ENCODE measurements at places on chromosomes 1 and 21.

GRCh38 chr1:201652181-201652580, 113.3 kb downstream of the NAV1 start:
- no peak for DNase-seq

DNA sequence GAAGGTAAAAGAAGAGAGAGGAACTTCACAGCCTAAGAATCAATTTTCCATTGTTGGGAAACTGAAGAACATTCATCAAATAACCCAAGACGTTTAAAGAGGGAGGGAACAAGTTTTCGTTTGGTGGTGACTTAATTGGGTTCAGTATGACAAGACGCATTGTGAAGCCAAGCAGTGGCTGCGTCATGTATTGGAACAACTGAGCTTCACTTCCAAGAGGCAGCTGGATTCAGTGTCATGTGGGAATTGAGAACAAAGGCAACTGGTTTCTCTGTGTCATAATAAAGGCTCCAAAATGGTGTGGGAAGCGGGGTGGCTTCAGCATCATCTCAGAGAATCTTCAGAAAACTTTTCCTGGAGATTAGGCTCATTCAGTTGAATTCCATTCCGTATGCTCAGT, 29.8 kb upstream of the RC3H1 start:
- no peak for DNase-seq

DNA sequence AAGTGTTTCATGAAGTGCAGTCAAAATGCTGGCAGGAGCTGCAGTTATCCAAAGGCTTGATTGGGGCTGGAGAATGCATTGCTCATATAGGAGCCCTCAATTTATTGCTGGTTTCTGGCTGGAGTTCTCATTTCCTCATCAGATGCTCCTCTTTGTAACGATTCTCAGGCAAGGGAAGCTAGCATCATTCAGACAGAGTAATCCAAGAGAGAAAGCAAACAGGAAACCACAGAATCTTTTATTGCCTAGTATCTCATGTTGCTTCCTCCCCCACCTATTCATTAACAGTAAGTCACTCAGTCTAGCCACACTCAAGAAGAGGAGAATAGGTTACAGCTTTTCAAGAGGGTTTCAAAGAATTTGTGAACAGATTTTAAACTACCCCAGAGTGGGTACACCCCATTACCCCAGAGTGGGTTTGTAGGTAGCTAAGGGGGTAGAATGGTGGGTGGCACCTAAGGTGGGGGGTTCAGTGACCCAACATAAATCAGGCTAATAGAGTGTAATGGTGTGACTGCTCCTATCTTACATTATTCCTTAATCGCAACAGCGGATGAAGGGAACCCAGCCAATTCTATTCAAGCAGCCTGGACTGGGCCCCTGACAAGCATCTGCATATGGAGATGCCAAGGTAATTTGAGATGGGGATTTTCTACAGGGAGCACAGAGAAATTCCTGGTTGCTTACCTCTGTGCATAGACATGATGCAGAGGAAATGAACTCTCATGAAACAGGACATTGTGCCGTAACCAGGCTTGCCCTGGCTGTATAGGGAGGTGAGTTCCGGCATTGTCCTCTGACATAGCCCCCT, 67.1 kb downstream of the KCNJ15 start:
- no peak for DNase-seq

- peak; percentile 95 for DNase-seq
These were observed 10.6 kb downstream of the PLXNA2 start for GRCh38 chr1:208233546-208233945.

DNA sequence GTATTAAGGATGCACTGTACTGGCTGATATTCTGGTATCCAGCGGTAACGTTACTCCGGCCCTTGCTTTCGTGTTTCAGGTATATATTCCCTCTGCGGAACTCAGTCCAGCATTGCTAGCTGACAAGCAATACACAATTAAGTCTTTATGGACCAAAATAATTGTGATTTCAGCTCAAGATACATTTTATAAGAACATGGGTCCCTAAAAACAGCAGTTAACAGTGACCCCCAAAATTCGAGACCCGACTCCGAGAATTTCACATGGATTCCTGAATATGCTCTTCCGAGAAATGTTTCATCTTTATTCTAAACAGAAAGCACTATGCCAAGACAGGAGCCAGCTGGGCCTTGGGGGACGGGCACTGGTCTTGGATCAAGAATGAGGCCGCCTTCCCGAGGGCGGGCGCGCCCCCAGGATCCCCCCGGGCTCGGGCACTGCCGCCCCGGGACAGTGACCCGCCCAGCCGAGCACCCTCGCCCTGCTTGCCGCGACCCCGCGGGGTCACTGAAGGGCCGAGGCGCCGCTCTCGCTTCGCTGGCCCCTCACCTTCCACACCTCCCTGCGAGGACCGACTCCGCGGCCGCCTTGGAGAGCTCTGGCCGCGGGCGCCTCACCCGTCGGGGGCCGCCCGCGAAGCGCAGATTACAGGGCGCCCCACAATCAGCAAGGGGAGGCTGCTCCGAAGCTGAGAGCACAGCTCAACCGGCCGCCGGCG, 610 bp downstream of the SCYL3 start:
- no peak for DNase-seq

DNA sequence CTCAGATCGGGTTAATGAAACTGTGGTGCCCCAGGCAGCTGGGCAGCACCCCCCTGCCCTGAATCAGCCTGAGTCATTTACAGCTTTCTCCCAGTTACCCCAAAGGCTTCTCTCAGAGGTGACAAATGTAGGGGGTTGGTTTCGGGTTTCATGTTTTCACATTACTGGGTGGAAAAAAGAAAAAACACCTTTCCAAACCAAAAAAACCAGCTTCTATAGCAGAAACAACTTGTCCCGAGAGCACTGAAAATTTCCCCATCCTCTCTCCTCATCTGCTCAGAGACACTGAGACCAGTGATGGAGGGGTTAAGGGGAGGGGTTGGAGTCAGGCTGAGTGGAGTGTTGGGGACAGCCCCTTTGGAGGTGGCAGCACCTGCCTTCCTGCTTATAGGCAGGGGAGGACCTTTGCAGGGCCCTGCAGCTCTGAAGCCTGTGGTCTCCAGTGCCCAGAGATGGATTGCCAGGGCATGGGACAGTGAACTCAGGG, 15.6 kb downstream of the UTP11 start:
- DNase-seq: no peak

GRCh38 chr1:105172788-105173187, 1423.1 kb downstream of the AMY1C start:
- DNase-seq: peak; percentile 8

GRCh38 chr1:232322162-232322734, 307.7 kb downstream of the SIPA1L2 start:
- DNase-seq: no peak

GRCh38 chr1:88661951-88662699, 21.9 kb upstream of the PKN2 start:
- DNase-seq: no peak

DNA sequence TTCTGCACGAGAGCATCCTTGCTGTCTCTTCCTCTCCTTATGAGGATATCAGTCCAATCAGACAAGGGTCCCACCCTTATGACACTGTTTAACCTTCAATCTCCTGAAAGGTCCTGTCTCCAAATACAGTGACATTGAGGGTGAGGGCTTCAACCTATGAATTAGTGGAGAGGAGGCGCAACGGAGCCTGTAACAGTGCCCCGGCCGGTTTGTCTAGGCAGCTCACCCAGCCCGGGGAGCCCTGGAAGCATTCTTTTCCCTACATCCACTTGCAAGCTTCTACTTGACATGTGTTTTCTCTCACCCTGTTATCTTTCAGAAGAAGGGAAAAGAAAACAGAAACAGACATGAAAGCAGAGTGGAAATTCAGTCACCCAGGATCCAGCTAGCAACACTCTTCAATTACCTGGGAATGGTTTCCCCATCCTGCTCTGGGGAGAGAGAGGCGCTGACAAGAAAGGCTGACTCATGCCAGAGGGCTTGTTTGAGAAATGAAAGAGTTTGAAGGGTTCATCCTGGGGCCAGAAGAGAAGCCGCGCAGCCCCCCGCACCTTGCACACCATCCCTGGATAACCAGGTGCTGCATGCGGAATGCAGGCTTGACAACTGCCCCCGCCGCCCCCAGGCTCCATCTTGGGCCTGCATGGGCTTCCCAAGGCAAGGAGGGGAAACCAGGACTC, 394.9 kb downstream of the NPHP4 start:
- no peak for DNase-seq

GRCh38 chr21:18951271-18952038, 547.9 kb upstream of the TMPRSS15 start:
- no peak for DNase-seq

Measured in NCI-H2107 (cell line).